Placental pericyte (primary cell): ENCODE measurements at places on chromosomes 16 and 17. TPM values are rescaled to one million over a fixed set of nuclear protein-coding genes. Genes with fewer than 3 reads are reported as not detected.

The ZNF778 gene
- 8.3 and 10.3 TPM in 2 replicates for total RNA-seq

The TNK1 gene
- 0.22 TPM in 1 of 2 replicates, not detected in the other for total RNA-seq

The CYBA gene
- total RNA-seq: 136 and 240 TPM in 2 replicates

The SMIM5 gene
- total RNA-seq: not detected in 2 replicates

The MEIOC gene
- total RNA-seq: 0.22 TPM in 1 of 2 replicates, not detected in the other
